ENCODE measurements at places on chromosomes 2 and 18.

DNA sequence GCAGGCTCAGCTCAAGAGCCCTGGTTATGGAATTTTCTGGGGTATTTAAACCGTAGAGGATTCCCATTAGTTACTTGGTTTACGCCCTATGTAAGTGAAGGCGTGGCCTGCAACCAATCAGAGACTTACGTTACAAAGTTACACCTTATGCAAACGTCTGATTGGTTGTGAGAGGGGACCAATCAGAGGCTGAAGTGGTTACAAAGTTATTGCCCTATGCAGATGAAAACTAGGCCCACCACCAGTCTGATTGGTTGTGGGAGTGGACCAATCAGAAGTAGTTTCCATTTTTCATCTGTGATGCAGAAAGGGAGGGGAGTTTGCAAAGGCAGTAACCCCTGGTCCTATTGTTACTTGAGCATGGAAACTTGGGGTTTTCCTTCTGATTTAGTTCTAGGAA lies 49.1 kb downstream of the DLGAP1 start:
- H3K4me1 ChIP-seq, result no peaks in the 10 kb centered on the region
- H3K36me3 ChIP-seq, result no peaks in the 10 kb centered on the region
- DNase-seq, result no peak
- no peak overlapping the region for H3K27ac ChIP-seq

DNA sequence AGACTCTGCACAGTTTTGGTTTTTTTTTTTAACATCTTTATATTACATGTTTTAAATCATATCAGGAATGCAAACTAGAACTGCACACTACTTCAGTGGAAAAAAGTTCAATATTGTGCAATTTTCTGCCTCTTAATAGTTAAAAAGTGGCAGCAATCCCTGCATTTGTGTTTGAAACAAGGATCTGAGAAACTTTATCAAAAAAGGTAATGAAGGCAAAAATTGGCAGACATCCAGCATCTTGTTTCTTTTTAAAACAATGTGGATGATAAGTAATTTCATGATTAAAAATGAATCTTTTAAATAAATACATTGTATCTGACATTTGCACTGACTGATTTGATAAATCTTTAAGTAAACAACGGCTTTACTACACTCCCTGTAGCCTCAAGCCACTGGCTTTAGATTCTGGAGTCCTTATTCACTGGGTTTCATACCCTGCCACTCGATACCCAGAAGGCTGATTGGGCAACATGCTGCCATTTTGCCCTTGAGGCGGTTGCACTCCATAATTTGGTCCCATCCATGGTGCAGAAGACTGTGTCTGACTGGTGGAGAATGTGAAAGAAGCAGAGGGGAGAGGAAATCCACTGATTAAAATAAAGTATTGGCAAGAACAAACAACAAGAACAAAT lies 21.6 kb upstream of the C2orf42 start:
- H3K4me1 ChIP-seq, result no peaks in the 10 kb centered on the region
- no peak overlapping the region for H3K4me3 ChIP-seq
- H3K27me3 ChIP-seq, result no peaks in the 10 kb centered on the region
- no peak overlapping the region for H3K27ac ChIP-seq

DNA sequence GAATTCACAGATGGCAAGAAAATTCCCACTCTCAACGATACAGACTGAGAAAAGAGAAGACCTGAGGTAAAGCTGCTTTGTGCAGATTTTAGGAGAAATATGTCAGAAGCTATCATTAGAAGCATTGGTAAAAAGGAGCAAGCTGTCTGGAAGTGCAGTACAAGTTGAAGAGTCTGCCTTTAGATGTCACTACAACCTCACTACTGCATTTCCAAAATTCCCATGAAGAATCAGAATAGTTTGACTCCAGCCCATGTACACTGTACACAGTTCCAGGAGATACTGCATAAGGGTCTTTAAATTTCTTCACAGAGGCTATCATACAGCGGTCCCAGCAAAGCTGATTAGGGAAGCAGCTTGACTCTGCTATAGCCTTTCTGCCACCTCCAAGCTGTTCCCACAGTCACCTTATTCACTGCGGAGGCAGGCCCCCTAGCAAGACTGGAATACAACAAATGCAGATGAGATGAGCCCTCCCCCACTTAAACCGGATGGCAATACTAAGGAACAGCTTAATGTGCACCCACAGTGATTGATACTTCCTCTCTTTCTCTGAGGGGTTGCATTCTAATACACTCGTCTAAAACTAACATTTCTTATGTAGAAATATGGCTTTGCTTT lies 527.4 kb downstream of the TMEM182 start:
- no peak for DNase-seq
- no peaks in the 10 kb centered on the region for H3K36me3 ChIP-seq
- no peaks in the 10 kb centered on the region for H3K27me3 ChIP-seq
- H3K4me1 ChIP-seq, result no peaks in the 10 kb centered on the region
- H3K4me3 ChIP-seq, result no peak overlapping the region

DNA sequence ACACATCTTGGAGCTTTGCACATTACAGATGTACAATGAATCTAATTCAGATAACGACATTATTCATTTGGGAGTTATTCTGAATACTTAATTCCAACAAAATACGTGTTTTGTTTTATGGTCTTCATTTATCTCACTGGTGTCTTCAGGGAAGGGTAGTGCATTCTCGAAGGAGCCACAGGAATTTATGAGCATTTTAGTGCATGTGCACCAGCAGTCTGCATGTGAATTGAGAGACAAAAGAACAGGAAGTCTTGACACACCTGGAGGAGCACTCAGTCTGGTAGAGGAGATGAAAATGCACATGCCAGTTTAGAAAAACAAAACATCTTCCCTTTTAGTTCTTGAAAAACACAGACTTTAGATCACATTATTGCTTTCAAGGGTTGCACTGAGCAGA lies 228.7 kb downstream of the LRATD1 start:
- no peak overlapping the region for H3K4me3 ChIP-seq
- H3K36me3 ChIP-seq, result no peaks in the 10 kb centered on the region
- DNase-seq, result no peak

- H3K4me1 ChIP-seq, result peaks cover 25% of the 10 kb centered on the region
- no peaks in the 10 kb centered on the region for H3K27me3 ChIP-seq
- no peaks in the 10 kb centered on the region for H3K36me3 ChIP-seq
- no peak overlapping the region for H3K27ac ChIP-seq
Measured at GRCh38 chr18:7923105-7923504, 356.0 kb downstream of the PTPRM start.

All from psoas muscle (tissue), 8 donors.